ENCODE measurements at places on chromosomes 1 and 21.

GRCh38 chr1:156444407-156445001 lies 56.1 kb downstream of the MEF2D start:
- DNase-seq = no peak

DNA sequence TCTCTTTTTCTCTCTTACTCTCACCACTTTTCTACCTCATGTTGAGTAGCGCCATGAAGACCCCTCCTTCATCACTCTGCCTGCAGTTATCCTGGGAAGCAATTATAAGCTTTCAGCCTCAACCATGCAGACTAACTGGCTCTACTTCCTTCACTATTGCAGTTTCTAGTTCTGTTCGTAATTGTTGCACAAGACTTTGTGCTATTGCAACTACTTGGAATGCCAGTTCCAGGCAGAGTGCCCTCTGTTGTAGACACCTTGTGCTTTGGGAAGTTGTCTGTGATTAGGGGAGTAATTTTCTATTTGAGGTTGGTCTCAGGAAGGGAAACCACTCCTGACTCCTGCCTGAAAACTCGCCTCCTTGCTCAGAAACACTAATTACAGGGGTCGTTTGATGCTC lies 19.4 kb downstream of the PGM1 start:
- no peak for DNase-seq

GRCh38 chr1:180041582-180041981 lies 87.0 kb downstream of the CEP350 start:
- no peak for DNase-seq

DNA sequence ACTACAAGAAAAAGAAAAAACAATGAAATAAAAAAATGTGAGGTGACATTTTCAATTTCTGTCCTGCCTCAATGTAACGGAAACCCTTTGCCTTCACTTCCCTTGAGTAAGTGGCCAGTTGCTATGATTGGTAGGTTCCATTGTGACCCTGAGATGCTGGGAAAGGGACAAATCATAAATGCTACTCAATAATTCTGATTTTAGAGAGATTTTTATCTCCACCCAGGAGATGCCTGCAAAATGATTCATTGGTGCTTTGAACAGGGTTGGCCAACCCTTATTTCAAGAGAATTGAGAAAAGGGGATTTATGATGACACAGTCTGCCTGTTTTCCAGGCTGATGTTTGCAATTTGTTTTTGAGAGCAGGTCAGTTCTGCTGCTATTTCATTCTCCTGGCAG lies 22.5 kb downstream of the XCL1 start:
- DNase-seq = no peak

DNA sequence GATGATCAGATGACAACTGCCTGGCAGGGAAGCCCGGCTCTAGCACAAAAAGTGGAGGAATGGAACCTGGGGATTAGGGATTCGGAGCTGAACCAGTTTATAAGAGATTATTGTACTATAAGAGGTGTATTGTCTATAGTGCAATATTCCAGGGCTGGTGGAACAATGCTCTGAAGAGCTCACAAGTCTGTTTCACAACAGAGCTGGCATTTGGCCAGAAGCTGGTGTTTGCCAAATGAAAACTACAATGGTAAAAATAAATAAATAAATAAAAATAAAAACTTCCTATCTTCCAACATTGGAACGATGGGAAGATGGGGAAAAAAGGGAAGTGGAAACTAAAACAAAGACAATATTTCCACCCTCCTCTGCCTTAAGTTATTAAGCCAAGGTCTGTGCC lies 73.5 kb downstream of the CHODL start:
- DNase-seq = no peak

GRCh38 chr1:75400716-75401115 lies 210.2 kb downstream of the SLC44A5 start:
- DNase-seq = no peak

DNA sequence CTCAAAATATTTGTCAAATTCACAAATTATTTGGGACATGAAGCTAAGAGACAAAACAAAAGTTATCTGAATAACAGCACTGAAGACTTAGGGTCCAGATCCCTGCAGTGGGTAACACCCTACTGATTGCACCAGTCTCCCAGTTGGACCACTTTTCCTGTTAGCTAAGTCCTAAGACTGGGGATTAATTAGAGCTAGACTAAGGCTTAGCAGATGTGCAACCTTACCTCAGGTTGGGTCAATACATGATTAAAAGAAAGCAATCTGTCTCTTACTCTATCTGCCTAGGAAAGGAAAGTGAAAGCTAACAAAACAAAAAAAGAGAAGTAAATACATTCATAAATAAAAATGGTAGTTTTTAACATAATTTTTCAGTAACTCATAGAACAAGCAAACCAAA lies 737.2 kb upstream of the CHRM3 start:
- DNase-seq = no peak

- no peak for DNase-seq
These were observed 112.9 kb downstream of the TLR5 start for GRCh38 chr1:223029985-223030769.

- DNase-seq = no peak
These were observed 13.8 kb downstream of the RXRG start for GRCh38 chr1:165431079-165431478.

DNA sequence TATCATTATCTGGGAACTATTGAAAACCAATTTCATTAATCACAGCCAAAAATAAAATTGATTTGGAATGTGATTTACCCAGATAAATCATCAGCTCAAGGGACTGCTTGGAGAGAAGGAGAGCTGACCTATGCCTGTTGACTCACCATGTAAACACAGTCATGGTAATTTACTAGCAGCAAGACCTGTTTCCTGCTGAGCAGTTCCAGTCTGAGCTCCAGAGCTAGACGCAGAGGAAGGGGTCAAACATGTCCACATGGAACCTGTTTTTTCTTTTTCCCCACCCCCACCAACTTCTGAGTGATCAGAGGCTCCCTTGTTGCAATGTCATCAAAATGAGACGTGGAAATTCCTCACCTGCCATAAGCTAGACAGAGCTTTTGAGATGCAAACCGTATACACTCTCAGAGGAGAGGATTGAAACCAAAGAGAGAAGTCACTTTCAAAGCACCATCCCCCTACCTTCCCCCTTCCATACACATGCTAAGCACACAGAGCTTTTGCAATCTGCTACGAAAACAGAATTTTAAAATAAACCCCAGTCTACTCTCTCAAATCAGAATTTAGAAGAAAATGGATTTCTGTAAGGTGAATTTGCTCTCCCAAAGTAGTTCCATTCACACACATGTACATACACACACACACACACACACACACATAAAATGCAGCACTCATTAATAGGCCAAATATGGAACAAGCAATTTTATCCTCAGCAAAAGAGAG lies 55.9 kb upstream of the PTGFRN start:
- DNase-seq = no peak

- DNase-seq = no peak
These were observed 112.2 kb upstream of the BMP8A start for GRCh38 chr1:39379187-39379586.

- no peak for DNase-seq
These were observed 24.4 kb upstream of the DOCK7 start for GRCh38 chr1:62712336-62713243.

- DNase-seq = no peak
These were observed 458.5 kb downstream of the NEGR1 start for GRCh38 chr1:71823708-71824305.

GRCh38 chr1:3533067-3534048 lies 78.0 kb downstream of the MEGF6 start:
- DNase-seq = no peak

DNA sequence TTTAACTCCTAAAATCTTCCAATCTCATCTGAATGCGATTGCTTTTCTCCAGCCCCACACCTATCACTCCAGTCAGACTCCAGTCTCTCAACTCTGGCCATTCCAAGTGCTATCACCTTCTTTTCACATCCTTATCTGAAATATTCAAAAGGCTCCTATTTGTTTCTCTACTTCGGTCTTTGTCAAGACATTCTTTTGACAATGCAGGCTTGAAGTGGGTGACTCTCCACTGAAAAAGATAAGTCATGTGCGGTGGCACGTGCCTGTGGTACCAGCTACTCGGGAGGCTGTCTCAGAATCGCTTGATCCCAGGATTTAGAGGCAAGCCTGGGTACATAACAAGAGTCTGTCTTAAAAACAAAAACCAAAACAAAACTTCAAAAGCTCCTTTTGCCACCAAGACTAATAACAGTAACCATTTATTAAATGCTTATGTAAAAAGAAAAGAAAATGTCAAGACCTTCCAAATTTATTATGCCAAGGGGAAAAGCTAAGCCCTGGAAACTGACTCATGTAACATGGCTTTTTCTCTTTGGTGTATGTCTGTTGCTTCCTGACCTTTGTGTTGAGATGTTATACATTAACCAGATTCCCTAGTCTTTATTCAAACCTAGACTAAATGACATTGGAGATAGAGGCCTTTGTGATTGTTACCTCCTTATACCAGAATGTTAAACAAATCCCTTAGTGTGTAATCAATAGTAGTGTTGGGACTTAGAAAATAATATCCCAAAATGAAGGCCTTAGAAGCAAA lies 3.6 kb downstream of the ALG14 start:
- no peak for DNase-seq

DNA sequence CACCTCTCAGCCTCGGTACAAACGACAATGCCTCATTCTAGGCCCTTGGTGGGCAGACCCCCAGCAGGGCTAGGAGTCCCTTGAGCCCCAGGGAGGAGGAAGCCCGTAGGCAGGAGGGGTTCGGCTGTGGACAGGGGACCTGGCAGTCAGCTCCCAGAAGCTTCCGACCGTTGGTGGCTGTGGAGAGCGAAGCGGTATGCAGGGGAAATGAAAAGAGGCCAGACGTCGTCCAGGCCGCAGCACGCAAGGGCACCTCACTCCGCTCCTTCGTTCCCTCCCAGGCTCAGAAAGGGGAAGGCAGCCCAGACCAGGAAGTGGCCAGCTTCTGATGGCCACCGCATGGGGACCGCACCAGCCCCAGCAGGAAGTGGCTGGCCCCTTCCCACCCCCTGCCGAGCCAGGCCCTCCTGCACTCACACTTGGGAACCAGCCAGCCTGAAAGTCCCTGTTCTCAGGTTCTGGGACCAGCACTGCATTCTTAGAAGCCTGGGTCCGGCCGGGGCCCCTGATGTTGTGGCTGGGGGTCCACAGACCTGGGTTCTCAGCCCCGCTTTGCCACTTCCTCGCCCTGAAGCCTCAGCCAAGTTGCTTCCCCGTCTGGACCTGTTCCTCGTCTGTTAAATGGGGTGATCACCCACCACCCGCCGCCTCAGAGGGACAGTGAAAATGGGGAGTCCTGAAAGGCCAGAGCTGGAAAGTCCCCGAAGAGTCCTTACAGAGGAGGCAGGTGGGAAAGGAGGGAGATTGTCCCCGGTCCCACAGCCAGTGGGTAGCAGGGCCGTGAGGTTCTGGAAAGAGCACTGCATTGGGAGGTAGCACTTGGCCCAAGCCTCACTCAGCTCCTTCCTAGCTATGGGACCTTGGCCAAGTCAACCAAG lies 104.0 kb upstream of the RUNX3 start:
- no peak for DNase-seq

DNA sequence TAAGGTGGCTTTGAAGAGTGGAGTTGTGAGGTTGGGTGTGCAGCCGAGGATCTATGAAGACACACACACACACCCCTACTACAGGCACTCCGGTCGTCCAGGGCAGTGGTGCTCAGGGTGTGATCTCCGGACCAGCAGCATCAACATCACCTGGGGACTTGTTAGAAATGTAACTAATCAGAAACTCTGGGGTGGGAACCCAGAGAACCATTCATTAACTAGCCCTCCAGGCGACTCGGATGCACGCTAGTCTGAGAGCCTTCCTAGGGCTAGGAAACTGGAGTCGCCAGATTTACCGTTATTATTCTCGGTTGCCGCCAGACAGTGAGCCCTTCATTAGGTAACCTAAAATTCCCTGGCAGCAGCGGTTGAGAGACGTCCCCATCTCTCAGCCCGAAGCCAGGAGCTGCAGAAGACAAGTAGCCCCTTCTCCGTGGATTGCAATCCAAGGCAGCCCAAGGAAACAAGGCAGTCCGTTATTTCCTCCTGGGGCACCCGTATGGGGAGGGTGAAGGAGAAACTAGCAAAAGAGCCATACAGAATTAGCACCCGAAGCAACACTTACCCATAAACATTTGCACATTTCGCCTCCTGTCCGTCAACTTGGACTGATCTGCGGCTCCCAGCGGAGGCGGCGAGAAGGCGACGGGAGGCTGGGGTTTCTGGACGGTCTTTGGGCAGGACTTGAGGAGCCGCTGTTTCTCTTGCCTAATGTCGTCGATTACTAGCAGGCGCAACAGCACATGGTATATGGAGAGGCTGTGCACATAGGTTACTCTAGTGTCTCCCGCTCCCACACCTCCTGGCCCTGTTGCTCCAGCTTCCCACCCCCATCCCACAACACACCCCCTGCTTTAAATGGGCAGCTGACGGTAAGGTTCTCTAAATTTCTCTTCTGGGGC lies 2.9 kb upstream of the CCN1 start:
- DNase-seq = no peak

GRCh38 chr1:105632342-105633196 lies 1423.9 kb upstream of the PRMT6 start:
- no peak for DNase-seq

DNA sequence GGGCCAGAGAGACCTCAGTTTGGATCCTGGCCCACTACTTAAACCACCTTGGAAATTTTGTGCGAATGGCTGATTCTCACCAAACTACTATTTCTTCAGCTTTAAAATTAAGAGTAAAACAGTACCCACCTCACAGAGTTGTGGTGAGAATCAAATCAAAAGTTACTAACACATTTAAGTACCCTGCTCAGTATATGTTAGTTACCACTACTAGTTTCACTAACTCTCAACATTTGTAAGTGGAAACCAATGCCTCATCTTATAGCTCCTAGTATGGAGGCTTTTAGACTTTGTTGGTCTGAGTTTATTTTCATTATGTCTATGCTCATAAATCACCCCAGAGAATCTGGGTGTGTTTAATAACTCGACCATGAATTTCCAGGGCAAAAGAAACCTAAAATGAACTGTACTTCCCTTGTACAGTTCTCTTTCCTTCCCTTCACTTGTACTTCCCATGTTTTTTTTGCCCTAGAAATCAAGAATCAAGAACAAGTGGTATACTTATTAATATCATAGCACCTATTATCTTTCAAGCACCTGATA lies 11.6 kb upstream of the SERBP1 start:
- no peak for DNase-seq

GRCh38 chr1:154683820-154684219 lies 75.8 kb upstream of the ADAR start:
- no peak for DNase-seq

GRCh38 chr1:37189111-37189510 lies 154.8 kb upstream of the GRIK3 start:
- no peak for DNase-seq

Data from stimulated activated CD8-positive, alpha-beta memory T cell treated with anti-CD3 and anti-CD28 coated beads, Interleukin-4, amount 100 ng/mL, for 24 hours (primary cell).